Smooth muscle cell of the brain vasculature (primary cell): ENCODE measurements at places on chromosomes 13 and 19.
A peak's percentile ranks its signal among the peaks of the same experiment; 100 is the strongest.

DNA sequence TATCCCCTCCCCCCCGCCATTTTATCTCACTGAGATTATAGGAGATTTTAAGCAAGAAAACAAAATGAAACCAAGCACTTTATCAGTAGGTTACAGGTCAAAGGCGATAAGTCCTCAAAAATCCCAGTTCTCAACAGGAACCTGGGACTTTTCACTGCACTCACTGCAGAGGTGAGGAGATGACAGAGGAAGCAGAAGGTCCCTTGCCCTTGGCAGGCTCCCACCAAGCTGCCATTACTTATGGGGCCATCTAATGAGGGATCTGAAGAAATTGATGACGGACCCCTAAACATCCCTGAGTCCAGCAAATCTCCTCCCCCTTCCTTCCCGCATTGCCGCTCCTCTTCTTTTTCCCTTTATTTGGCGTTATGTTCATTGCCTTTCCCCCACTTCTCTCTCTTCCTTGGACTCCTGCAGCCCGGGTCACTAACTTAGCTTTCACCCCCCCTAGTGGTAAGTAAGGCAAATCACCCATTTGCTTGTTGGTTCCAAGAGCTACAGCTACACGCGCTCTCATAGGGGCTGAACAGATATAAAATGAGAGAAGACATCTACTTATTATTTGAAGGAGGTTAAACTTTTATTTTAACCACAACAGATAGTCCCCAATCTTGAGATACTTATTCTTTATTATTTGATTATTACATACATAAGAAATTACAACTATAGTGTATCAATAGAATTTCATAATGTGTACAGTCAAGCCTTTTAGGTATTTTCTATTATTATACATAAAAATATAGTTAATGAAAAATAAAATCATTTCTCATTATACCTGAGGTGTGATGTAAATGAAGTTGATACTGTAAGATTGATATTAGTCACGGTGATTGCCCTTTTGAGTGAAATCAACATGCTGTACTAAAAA lies 52.0 kb upstream of the ARGLU1 start:
- DNase-seq = peak; percentile 35

- DNase-seq = peak; percentile 72
These were observed 5.0 kb downstream of the PPP1R37 start for GRCh38 chr19:45097776-45098520.

DNA sequence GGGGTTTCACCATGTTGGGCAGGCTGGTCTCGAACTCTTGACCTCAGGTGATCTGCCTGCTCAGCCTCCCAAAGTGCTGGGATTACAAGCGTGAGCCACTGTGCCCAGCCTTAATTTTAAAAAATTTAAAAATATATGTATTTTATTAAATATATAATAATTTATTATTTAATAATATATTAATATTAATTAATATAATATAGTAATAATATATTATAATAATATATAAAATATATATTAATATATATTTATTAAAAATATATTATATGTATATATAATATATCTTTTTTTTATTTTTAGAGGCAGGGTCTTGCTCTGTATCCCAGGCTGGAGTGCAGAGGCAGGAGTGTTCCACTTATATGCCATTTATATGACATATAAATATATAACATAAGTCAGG lies 52.9 kb upstream of the ADGRE1 start:
- no peak for DNase-seq

DNA sequence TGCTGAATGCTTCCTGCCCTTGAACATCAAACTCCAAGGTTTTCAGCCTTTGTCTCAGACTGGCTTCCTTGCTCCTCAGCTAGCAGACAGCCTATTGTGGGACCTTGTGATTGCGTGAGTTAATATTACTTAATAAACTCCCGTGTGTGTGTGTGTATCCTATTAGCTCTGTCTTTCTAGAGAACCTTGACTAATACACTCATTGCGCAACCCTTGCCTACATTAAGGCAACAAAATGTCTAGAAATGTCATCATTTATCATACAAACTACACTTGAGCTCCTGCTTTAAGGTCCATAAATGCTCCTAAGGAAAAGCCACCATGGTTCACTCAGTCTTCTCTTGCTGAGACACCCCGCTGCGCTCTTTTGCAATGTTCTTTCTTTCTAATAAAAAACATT lies 2861.0 kb downstream of the PCDH9 start:
- no peak for DNase-seq
